ENCODE measurements at places on chromosomes 11 and 22.

GRCh38 chr22:46041642-46042041, 64.7 kb upstream of the WNT7B start:
- no peak for DNase-seq

DNA sequence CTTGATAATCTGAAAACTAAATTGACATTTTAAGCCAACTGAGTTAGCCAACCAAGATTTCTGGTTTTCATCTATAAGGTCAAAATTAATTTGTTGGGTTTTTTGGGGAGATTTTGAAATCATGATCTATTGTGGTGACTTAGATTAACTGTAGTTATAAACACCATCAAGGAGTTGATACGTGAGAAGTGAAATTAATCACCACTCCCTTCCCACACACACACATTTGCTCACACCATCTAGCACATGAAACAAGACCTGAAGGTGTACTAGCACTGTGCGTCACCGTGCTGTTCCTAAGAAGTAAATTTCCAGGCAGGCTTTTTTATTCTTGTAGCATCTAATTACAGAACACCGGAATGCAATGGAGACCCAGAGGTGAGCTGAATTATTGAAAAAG, 2.1 kb downstream of the OR5B21 start:
- no peak for DNase-seq

GRCh38 chr11:30485756-30486155, 100.4 kb downstream of the MPPED2 start:
- no peak for DNase-seq

- DNase-seq, result no peak
These were observed 9.2 kb upstream of the RBM14 start for GRCh38 chr11:66607126-66607834.

DNA sequence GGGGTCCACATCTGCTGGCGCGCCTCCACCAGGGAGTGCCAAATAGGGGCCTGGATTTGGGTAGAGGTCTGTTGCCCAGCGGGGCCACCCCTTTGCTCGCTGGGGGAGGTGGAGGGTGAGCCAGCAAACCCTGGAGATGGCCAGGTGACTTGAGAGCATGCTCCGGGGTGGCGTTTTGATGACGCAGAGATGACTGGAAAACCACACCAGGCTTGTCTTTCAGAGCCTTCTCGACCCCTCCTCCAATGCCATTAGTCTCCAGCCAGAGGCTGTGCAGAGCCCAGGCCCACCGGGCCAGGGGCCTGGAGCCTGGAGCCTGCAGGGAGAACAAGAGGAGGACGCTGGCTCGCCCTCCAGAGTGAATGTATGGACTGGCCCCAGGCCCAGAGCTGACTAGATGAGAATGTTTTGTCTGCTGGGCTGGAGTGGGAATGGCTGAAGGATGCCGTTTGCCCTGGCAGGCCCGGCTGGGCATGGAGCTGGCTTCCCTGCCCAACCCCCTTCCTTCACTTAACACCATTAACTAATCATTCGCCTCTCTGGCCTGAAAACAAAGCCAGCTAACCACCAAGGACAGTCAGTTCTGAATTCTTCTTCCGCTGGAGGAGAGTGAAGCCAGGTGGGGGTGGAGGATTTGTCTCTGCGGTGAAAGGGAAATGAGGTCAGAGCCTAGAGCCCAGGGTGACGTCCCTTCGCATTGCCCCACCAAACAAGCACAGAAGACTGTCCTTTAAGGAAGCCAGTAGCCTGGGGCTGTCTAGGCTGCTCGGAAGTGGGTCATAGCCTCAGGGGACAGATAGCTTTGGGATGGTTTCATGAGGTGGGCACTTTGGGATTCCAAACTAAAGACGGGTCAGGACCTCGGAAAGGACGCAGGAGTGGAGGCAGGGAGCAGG, 1.6 kb upstream of the MCAM start:
- no peak for DNase-seq

- DNase-seq, result no peak
These were observed 9.6 kb upstream of the SLC35C1 start for GRCh38 chr11:45795379-45795778.

DNA sequence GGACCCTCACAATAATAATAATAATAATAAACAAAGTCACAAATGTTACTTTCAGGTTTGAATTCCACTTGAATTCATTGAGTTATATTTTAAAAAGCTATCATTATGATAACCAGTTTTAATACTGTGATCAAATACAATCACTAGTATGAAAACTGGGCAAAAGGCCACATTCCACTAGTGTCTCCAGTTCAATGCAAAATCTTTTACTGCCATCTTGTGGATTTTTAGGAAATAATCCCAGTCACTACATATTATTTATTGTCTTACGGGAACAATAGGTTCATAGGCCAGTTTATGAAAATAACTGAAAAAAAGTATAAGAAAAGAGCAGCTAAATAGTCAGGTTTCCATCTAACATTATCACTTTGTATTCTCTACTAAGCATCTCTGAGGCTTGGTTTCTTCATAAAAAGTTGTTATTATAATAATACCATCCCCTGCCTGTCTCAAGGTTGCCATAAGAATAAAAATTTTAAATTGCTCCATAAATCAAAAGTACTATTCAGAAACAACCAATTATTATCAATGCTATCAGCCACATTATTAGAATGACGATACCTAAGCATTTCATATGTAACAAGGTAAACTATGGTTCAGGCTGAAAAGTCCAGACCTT, 533.9 kb upstream of the CCDC90B start:
- peak; percentile 47 for DNase-seq

- no peak for DNase-seq
These were observed 5.2 kb downstream of the SELENOO start for GRCh38 chr22:50205781-50206569.

- DNase-seq, result no peak
These were observed 38.0 kb upstream of the APLNR start for GRCh38 chr11:57274904-57275498.

- no peak for DNase-seq
These were observed 27.9 kb downstream of the GUCY1A2 start for GRCh38 chr11:106990331-106990730.

- no peak for DNase-seq
These were observed 733 bp upstream of the GRAMD1B start for GRCh38 chr11:123429336-123429735.

GRCh38 chr22:40764763-40765441, 54.2 kb downstream of the SLC25A17 start:
- no peak for DNase-seq

- DNase-seq, result no peak
These were observed 195.1 kb upstream of the CADM1 start for GRCh38 chr11:115699326-115699725.

DNA sequence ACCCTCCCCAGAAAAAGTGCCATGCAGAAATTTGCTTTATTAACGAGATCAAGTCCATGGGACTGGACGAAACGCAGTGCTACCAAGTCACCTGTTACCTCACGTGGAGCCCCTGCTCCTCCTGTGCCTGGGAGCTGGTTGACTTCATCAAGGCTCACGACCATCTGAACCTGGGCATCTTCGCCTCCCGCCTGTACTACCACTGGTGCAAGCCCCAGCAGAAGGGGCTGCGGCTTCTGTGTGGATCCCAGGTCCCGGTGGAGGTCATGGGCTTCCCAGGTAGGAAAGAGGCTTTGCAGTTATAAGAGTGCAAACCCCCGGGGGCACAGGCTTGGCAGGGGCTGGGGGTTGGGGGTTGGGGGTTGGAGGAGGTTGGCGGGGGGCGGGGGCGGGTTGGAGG, 4.2 kb downstream of the APOBEC3H start:
- no peak for DNase-seq

- DNase-seq, result no peak
These were observed 2.1 kb downstream of the CCDC73 start for GRCh38 chr11:32792111-32792947.

DNA sequence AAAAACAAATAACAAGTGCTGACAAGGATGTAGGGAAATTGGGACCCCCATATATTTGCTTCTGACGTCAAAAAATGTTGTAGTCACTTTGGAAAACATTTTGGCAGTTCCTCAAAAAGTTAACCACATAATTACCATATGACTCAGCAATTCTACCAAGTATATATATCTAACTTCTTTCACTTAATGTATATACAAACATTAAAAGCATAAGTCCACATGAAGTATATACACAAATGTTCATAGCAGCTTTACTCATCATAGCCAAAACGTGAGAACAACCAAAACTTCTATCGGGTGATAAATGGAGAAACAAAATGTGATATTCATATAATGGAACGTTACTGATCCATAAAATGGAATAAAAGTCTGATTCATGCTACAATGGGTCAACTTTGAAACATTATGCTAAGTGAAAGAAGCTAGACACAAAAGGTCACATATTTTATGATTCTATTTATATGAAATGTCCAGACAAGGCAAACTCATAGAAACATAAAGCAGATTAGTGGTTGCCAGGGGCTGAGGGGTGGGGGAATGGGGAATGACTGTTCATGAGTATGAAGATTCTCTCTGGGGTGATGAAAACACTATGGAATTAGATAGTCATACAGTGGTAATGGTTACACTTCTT, 48.7 kb upstream of the TEAD1 start:
- peak; percentile 82 for DNase-seq

- DNase-seq, result no peak
These were observed 256.7 kb upstream of the CCDC90B start for GRCh38 chr11:83542861-83543260.

DNA sequence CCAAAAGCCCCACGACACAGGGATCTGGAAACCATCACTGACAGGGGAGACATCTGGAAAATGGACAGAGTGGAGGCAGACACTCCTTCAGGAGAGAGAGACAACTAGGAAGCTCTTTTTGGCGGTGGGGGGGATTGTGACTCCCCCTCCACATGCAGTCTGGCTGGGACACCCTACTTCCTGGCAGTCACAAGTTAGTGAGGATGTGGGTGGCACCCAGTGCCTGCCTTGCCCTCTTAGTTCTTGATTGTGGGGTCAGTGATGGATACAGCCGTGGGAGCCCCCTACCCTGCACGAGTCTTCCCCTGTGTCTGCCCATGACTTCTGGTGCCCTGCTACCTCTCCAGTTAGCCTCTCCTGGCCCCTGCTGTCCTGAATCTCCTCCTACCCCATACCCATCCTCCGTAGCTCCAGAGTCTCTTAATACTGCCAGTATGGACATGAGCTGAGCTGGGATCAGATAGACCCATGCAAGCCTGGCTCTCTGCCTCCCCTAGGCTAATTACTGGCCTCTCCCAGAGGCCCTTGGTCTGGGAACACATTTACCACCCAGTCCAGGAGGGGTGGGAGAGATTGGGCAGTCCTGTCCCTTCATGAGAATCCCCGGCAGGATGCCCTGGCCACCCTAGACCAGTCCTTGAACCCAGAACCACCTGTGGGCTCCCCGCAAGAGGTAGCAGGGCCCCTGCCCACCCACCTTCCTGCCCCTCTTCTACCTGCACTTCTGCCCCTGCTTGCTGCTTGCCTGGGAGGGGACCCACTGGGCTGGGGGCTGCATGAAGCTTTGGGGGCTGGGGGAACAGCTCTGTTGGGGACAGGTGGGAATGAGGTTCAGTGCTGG, 22.8 kb downstream of the RHBDD3 start:
- DNase-seq, result no peak

DNA sequence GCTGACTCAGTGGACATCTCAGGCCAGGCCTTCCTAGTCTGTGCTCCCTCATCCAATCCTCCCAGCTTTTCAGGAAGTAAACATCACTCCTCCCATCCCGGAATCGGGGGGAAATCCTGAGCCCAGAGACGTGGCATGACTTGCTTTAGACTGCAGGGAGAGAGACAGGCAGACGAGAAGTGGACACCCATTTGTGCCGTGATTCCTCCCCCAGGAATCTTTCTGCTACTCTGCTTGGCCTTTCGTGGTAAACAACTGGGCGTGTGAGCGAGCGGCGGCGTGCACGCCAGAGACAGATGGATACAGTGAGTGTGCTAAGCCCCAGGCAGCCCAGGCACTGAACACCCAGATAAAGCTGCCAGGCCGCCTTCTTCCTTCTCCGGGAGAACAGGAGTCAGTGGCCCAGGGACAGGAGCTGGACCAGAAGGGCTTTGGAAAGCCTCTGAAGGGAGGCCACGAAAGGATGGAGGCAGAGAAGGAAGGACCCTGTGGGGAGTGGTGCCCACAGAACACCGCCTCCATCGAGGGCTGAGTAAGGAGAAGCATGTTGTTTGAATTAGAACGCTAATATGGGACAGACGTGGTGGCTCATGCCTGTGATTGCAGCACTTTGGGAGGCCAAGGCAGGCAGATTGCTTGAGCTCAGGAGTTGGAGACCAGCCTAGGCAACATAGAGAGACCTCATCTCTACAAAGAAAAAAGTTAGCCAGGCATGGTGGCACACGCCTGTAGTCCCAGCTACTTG, 53.0 kb upstream of the PRR5 start:
- DNase-seq, result no peak

DNA sequence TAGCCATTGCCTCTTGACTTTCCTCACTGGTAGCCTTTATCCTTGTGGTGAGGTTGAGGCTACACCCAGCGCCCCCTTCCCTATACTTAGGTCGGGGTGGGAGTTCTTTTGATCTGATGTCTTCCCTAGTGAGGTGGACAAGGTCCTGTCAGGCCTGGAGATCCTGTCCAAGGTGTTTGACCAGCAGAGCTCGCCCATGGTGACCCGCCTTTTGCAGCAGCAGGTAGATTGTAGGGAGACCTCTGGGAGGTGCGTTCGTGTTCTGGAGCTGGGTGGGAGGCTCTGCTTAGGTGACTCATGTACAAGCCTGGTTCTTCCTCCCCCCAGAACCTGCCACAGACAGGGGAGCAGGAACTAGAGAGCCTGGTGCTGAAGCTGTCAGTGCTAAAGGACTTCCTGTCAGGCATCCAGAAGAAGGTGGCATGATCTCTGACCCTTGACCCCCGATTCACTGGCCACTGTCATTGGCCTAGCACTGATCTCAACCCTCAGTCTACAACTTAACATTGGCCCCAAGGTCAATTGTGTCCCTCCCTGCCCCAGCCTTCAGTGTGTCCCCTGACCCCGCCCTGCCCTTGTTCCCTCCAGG, 4.9 kb downstream of the INPPL1 start:
- DNase-seq, result no peak

GRCh38 chr11:111319296-111319695, 20.9 kb downstream of the POU2AF3 start:
- no peak for DNase-seq

GRCh38 chr11:44315947-44316658, 6.2 kb upstream of the ALX4 start:
- DNase-seq, result no peak

GRCh38 chr11:90288212-90288821, 65.5 kb upstream of the CHORDC1 start:
- DNase-seq, result no peak

- DNase-seq, result no peak
These were observed 1.2 kb downstream of the OR6X1 start for GRCh38 chr11:123753110-123753509.

GRCh38 chr11:32935462-32936029, 42.9 kb downstream of the QSER1 start:
- DNase-seq, result no peak

DNA sequence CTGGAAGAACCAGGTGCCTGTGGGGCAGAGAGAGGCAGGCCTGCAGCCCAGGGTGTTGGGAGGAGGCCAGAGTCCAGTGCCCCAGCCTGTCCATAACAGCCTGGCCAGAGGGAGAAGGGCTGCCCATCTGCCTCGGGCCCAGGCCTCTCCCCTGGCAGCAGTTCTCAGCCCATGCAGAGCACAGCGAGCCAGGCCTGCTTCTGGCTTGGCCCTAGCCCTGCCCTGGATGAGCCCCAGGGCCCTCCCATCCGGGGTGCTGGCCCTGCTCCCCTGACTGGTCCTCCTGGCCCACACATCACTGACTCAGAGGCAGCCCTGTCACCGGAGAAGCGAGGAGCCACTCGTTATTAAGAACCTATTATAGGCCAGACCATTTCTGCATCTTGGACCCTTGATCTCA, 19.7 kb upstream of the MYRF start:
- no peak for DNase-seq

GRCh38 chr22:24107661-24108060, 73.6 kb upstream of the SUSD2 start:
- no peak for DNase-seq

GRCh38 chr11:11857769-11858168, 16.0 kb downstream of the USP47 start:
- DNase-seq, result no peak

GRCh38 chr11:31967404-31968130, 123.3 kb upstream of the RCN1 start:
- no peak for DNase-seq

Measured in foreskin melanocyte (primary cell).